ENCODE measurements at places on chromosomes 6 and 20. TPM values are rescaled to one million over a fixed set of nuclear protein-coding genes. Genes with fewer than 3 reads are reported as not detected.
A peak's percentile ranks its signal among the peaks of the same experiment; 100 is the strongest.

Gene STK4
- 7.8 TPM for total RNA-seq

Gene LY86
- total RNA-seq = 2.0 TPM

Gene C6orf141
- 8.3 TPM for total RNA-seq

Gene NRSN1
- total RNA-seq = 0.28 TPM

Gene TMEM170B
- 2.3 TPM for total RNA-seq

- no peak for DNase-seq
These were observed 1.4 kb upstream of the BPIFB6 start for GRCh38 chr20:33030076-33030475.

GRCh38 chr6:88780714-88781389, 182.6 kb downstream of the RNGTT start:
- peak; percentile 36 for DNase-seq

DNA sequence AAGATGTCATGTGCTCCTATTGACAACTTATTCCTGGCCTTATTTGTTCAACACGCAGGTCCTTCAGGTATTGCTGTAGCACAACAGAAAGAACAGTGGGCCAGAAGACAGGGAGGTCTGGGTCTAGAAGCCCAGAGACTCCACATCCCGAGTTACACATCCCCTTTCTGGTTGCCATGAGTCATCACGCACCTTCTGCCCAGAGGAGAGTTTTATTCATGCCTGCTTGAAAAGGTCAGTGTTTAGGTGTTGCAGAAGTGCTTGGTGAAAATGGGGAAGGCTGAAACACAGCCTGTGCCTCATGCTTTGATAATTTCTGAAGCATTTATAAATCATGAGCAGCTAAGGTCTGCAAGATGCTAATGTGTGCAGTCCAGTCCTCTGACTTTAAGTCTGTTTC, 256.4 kb downstream of the GMPR start:
- no peak for DNase-seq

DNA sequence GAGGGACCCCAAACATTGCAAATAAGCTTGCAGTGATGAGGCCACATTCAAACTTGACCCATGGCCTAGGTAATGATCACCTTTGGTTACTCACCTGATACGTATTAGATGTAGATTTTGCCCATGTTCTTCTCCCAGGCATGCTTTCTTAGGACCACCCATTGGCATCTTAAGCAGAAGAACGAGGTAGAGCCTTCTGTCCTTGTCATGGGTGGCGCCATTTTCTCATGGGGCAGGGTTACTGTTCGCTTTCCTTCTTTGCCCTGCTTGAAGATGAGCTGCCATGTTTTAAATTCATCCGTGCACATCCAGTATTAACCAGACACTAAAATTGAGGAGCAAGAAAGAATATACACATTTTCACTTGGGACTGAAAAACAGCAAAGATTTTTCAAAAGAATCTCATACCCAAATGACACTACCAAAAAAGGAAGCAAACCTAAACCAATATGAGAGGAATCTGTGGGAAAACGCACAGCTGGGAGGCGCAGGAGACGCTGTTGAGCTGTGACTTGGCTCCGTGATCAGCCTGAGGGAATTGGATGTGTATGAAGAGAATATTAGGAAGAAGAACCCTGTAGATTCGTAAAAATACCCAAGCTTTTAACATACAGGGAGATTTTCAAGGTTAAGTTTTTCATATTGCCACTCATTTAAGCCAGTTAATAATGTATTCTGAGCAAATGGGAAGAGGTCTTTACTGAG, 36.6 kb downstream of the GMPR start:
- DNase-seq = peak; percentile 47

DNA sequence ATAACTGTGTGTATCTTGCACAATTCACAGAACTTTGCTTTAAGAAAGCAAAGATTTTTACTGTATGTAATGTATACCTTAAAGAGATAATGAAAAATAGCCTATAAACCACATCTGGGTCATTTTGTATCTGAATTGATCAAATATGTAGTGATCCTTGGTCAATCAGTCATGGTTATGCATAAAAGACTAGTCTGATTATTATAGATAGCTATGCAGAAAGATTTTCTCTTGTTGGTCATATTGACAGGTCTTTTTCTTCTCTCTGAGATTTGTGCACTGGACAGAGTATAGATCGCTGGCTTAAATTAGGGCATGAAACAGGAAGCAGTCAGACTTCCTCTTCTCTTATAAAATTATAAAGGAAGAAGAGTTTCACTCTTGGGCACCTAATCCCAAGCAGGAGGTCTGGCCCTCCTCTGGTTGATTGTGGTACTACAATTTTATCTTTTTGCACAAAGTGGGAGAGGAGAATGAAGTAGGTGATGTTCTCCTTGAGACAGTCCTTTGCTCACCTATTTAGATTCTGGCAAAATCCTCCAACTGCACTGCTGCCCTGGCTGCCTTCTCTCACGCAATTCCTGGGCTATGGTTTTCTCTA, 380.9 kb upstream of the RGS17 start:
- DNase-seq = no peak

DNA sequence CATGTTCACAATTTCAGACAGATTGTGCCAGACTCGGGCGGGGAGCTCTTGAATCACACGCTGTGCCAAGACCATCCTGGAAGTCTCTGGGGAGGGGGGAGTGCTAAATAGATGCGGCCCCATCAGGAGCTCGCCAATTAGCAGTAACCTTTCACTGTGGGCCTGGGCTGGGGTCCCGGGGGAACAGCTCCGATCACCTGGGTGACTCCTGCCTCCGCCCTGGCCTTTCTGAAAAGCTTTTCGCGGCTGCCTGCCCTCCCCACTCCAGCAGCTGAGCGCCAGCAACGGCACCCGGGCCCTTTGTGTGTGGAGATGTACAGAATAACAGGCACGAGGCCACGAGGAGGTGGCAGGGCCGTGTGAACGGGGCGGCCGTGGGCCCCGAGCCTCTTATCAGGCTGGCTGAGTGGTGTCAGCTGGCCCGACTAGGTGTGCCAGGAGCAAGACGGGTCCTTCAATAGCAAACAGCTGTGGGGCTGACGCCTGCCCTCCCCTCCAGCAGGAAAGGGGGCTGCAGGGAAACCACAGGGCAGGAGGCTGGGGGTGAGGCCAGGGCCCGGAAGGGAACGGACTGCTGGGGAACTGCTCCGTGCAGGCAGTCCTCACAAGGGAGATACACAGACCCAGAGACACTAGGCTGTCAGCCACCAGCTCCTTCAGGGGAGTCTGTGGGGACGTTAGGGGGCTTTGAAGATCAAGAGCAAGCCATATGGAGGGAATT, 56.8 kb downstream of the NOL4L start:
- DNase-seq = peak; percentile 74

DNA sequence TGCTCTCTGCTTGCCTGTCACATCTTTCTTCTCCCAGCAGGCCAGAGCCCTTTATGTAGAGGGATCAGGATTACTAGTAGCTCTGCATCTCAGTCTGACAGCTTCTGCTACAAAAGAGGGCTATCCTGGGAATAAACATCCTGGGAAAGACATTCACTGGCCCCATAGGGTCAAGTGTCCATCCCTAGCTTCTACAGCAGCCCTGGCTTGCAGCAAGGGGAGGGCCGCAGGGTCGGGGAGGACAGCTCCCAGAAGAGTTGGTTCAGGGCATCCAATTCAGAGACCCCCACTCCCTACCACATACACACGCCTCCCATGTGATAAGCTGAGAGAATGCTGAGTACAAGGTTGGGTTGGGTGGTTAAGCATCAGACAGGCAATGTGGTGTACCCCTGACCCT, 154.1 kb upstream of the PDE10A start:
- DNase-seq = no peak

GRCh38 chr20:62772990-62773844, 23.1 kb upstream of the MRGBP start:
- DNase-seq = peak; percentile 61

DNA sequence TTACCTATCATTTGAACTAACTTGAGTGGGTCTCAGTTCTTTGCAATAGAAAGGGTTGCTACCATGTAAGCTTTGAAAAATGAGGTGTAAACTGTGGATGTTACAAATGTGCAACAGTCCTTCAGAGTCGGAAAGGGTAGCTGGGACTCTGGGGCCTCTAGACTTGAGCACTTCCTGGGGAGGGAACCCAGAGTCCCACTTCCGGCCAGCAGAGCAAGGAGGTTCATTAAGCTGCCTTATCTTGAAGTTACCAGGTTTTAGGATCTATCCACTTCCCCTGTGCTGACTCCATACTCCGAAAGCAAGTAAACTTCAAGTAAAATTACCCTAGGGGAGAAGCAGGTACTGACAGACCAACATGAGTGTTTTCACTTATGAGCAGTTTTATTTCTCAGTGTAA, 9.4 kb downstream of the TRIM10 start:
- DNase-seq = no peak

GRCh38 chr6:13398421-13398994, 70.2 kb upstream of the TBC1D7 start:
- DNase-seq = no peak

DNA sequence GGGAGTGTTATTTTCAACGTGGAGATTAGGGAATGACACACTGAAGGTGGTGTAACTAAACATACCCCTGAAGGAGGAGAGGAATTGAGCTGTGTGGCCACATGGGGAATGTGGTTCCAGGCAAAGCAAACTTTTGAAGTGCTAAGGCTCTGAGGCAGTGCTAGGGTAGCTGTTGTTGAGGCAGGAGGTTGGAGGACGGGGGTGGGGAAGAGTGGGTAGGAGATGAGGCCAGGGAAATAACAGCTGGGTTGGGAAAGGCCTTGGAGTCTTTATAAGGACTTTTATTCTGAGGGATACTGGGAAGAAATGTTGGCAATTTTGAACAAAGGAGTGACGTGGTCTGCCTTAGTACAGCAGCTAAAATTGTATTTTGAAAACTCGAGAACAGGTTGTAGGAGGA, 13.0 kb downstream of the RPRD1B start:
- no peak for DNase-seq

GRCh38 chr20:43191946-43192863, 2.5 kb upstream of the PTPRT start:
- peak; percentile 49 for DNase-seq

GRCh38 chr20:31695849-31696804, 26.5 kb downstream of the BCL2L1 start:
- no peak for DNase-seq

GRCh38 chr6:136579800-136580199, 29.6 kb upstream of the MAP7 start:
- no peak for DNase-seq

- DNase-seq = no peak
These were observed 87.8 kb upstream of the SIRPA start for GRCh38 chr20:1807394-1807793.

- peak; percentile 53 for DNase-seq
These were observed at the start of gene LHFPL5 for GRCh38 chr6:35804996-35805736. Gene LHFPL5, plus strand, starts transcription at chr6:35805352. Its CDS starts 319 bp downstream, at chr6:35805671.

DNA sequence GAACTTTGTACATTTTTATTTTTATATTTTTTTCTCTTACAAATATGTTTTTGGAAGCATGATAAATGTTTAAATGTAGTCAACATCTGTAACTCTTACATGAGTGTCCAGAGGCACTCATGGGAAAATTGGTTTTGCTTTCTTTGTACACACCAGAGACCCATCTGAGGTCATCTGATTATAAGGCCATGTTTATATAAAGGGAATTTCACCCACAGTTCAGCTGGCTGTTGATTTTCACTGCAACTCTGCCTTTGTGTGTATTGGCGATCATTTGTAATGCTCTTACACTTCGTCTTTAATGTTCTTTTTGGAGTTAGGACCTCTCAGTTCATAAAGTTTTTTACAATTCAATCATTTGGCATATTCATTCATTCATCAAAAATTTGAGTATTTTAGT, 28.1 kb downstream of the RIOK1 start:
- no peak for DNase-seq

DNA sequence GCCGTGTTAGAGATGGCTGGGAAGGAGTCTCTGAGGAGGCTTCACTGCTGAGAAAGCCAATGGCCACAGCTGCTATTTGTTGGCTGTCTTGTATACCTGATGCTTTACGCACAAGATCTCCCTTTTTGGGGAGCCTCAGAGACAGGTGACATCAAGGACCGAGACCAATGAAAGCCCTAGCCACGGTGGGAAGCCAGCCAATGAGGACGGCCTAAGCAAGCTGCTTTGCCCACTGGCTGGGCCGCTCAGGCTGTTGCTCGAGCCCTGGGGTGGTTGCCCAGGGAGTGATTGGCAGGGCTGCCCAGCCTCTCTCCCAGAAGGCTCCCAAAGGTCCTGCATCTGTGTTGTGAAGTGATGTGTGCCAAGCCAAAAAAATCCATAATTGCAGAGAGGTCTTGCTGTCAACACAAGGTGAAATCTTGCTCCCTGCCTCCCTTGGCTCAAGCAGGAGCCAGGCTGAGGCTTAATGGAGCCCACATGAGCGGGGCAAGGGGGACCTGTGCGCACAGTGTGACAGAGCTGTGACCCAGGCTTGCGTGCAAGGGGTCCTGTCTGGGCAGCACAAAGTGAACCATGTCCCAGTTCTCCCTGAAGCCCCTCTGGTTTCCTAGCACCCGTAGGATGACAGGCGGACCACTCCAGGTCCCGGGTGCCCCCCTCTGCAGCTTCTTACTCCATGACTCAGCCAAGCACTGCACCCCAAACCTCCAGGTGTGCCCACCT, 4.3 kb downstream of the MMP24OS start:
- peak; percentile 65 for DNase-seq

GRCh38 chr20:34705008-34705396, 858 bp downstream of the TP53INP2 start:
- DNase-seq = no peak

DNA sequence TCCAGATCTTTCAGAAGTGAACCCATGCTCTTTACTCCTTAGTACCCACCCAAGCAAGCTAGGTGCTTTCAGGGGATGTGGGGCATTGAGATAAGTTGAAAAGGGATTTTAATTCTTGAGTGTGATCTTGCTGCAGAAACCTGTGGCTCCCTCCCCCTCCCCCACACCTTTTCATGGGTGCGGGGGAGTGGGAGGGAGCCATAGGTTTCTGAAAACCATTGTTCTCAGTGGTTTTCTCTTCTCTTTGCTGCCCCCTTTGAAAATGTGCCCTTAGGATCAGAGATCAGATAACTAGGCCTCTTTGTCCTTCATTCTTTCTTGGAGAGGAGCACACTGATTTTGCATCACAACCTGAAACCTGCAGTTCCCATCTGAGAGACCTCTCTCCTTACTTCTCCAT, 2.4 kb downstream of the PCSK2 start:
- DNase-seq = no peak

- DNase-seq = no peak
These were observed 63.2 kb downstream of the MAP3K5 start for GRCh38 chr6:136728976-136729515.

GRCh38 chr20:36399147-36399968, 93.2 kb downstream of the DLGAP4 start:
- DNase-seq = no peak

GRCh38 chr20:63095718-63096654, 89.2 kb upstream of the BHLHE23 start:
- no peak for DNase-seq

Measured in pancreas (tissue), 10 donors.